ENCODE measurements at places on chromosomes 3 and 15.

- no peak for DNase-seq
Measured at GRCh38 chr15:73630921-73631362, 2.2 kb downstream of the NPTN start.

DNA sequence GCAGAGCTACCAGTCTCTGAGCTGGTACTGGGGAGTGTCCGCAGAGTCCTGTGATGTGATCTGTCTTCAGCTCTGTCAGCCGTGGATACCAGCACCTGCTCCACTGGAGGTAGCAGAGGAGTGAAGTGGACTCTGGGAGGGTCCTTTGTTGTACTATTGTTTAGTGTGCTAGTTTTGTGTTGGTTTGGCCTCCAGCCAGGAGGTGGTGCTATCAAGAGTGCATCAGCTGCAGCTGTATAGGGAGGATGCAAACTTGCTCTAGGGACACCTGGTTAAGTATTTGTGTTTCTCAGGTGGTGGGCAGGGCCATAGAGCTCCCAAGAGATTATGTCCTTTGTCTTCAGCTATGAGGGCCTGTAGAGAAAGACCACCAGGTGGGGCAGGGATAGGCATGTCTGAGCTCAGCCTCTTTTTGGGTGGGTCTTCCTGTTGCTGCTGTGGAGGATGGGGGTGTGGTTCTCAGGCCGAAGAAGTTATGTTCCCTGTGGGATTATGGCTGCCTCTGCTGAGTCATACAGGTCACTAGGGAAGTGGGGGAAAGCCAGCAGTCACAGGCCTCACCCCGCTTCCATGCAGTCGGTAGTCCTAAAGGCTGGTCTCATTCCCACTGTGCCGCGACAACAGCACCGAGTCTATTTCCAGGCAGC is 443.2 kb upstream of the TBL1XR1 start:
- no peak for DNase-seq

- DNase-seq, result no peak
Measured at GRCh38 chr3:17190353-17191078, 305.8 kb downstream of the PLCL2 start.

GRCh38 chr3:11126653-11127052 is 27.6 kb upstream of the HRH1 start:
- DNase-seq, result no peak

DNA sequence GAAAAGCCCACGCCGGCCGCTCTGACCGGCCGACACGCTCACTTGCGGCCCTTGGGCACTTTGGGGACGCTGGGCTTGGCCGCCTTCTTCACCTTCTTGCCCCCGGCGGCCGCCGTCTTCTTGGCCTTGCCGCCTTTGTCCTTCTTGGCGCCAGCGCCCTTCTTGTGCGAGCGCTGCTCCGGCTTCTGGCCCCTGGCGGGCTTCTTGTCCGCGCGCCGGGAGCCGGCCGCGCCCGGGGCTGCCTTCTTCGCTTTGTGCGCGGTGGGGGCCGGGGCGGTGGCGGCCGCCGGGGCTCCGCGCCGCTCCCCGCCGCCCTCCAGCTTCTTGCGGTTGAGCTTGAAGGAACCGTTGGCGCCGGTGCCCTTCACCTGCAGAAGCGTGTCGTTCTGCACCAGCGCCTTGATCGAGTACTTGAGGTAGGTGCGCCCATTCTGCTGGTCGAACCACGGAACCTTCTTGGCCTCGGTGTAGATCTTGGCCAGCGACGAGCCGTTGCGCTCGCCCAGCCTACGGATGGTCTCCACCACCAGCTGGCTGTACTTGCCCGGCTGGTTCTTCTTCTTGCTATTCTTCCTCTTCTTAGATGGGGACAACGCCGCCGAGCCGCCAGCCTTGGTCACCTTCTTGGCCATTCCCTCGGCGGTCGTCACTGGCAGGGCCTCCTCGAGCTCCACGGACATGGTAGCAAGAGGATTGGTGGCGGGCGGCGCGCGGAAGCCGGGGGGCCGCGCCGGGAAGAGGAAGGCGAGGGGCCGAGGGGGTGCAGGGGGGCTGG is 36.7 kb downstream of the HMCES start:
- peak; percentile 32 for DNase-seq

DNA sequence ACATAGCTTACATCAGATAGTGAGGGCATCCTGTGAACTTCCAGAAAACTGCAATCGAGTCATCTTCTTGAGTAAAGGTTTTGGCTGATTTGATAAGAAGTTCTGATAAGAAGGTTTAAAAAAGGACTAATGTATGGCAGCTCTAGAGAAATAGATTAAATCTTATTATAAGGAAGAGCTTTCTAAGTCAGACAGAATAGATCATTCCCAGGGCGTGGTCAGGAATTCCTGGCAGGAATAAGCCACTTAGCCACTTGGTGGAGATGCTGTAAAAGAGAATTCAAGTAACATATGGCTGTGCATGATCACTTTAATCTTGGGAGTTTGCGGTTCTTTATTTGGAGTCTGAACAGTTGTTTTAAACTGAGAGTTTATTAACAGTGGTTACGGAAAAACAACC is 17.4 kb downstream of the PGBD4 start:
- no peak for DNase-seq

GRCh38 chr3:78497767-78498166 is 1270.0 kb downstream of the ROBO1 start:
- DNase-seq, result peak; percentile 42

DNA sequence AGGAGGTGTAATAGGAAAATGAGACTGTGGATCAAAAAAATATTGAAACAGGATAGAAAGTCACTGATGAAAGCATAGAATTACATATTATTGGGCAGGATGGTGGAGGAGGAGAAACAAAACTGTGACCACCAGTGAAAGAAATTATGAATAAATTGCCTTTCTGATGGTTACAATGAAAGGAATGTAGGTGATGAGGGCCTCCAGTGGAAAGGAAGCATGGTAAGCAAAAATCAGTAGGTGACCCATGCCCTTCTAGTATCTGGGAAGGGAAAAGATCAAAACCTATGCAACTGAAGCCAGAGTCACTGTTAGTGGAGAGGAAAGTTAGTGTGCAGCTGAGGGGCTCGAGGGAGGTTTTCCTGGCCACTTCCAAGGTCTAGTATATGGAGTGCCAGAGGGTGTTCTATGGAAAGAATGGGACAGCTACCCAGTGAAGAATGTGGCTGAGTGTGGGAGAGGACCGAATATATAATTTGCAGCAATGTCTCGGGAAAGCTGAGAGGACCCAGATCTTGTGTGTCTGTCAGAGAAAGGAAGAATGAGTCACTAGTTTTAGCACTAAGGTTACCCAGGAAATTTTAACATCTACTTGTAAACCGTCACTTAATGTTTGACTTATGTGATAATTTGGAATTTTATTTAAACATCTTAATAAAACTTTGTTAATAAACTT is 146.2 kb downstream of the NFKBIZ start:
- no peak for DNase-seq
